NCI-H460 (cell line): ENCODE measurements at places on chromosomes 11 and 22.

DNA sequence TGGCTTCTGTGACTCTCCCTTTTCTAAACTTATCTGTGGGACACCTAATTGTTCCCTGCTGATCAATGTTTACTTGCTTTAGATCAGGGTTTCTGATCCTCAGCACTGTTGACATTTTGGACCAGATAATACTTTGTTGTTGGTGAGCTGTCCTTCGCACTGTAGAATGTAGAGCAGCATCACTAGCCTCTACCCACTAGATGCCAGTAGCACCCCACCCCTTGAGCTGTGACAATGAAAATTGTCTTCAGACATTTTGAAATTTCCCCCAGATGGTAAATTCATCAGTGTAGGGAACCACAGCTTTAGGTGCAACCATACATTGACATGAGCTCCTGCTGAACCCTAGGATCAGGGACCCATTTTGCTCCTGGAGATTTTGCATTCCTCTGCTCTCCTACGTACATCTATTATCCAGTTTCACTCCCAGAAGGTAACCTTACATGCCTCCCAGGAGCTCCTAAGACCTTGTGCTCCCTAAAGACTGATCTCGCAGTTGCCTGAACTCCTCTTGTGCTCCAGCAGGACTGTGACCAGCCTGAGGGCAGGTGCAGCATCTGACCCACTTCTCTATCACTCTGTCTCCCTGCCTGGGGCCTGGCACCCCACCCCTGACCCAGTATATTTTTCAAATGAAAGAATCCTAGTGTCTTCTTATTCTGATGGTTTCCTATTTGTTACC lies 107.8 kb downstream of the FAR1 start:
- DNase-seq: peak; percentile 15

GRCh38 chr11:342328-342727 lies 21.7 kb upstream of the IFITM3 start:
- DNase-seq: no peak

GRCh38 chr11:73152861-73153483 lies 10.9 kb upstream of the FCHSD2 start:
- DNase-seq: no peak

DNA sequence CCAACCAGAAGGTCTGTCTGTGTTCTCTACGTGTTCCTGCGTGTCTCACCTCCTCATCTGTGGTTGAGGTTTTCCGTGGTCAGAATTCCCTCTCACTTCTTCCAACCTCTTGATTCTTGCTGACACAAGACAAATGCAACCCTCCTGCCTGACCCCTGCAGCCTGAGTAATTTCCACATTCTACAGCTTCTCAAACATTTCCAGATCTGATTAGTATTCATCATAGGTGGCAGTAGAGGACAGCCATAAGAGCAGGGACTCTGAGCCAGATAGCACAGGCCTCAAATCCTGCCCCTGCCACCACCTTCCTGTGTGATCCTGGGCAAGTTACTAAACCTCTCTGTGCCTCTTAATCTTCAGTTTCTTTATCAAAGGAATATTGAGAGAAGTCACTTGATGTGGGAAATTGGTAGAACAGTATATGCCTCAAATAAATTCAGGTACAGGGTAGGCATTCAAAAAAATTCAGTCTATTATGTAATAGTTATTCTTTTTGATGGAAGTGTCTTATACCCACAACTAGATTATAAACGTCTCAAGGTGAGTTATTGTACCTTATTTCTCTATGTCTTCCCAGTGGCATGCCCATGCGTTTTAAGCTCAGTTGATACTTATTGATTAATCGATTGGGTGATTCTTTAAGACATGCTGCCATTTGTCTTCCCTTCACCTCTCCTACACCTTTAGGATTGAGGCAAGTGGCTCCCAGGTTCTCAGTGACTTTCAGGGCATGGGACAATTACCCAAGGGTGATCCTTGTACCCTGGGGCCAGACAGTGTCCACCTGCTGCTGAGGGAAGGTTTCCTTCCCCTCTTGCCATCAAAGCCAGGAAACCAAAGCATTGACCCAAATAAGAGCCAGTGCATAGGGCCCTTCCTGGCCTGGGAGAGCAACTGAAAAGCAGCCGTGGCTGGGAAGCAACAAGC lies 19.6 kb downstream of the POU2AF1 start:
- DNase-seq: no peak

- DNase-seq: no peak
These were observed 1.3 kb downstream of the PPP2R5B start for GRCh38 chr11:64925536-64926436.

DNA sequence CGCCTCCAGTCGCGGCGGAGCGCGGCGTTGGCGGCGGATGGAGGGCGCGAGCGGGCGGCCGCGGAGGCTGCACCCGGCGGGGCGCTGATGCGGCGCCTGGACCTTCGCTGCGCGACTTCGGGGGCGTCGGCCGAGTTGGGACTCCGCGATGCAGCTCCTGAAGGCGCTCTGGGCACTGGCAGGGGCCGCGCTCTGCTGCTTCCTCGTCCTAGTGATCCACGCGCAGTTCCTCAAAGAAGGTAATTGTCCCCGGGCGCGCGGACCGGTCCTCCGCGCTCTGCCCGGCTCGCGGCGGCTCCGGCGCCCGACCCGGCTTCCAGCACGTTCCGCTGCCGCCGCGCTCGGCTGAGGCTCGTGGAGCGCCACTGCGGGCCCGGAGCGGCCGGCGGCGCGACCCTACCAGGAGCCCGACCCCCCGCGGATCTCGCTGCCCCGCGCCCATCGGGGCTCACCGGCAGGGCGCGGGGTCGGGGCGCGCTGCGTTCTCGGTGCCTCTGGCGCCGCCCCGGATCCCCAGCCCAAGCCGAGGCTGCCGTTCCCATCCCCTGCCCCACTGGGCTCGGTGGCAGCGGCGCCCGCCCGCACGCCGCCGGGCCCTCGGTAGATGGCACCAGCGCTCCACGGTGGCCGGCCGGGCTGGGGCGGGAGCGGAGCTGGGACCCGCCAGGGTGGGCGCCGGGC lies 1251.2 kb downstream of the BRD1 start:
- DNase-seq: no peak

DNA sequence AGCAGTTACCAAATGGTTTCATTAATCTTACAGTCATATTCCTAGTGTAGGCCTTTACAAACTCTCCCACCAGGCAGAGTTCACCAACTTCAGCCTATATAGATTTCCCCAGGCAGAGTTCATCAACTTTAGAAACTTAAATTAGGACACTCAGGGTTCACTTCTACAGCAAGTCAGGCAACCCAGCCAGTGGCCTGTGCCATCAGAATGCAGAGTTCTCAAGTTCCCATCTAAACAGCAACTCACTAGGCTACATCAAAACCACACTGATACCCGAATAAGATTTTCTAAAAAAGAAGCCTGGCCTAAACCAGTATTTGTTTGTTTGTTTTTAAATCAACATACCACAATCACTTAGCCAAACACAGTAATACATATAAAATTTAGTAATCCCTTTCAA lies 33.7 kb downstream of the PICALM start:
- DNase-seq: no peak
